ENCODE measurements at places on chromosomes 5 and 9.

DNA sequence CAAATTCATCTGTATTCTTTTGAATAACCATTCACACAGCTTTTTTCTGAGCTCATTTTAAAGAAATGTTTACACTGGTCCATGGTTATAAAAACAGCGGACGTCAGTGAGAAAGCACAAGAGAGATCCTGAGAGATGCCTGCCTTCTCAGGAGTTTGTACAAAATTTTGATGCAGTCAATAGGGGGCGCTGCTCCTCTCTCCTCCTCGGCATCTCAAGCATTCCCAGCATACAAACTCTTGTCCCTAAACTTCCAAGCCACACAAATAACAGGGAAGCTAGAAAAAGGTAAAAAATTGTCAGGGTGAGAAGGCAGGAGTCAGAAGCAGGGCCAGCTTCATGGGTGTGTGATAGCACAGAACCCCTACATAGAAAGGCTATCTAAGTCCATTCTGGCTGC is 11.2 kb upstream of the CCDC152 start:
- no peak for DNase-seq

- DNase-seq, result no peak
These were observed 62.3 kb downstream of the ST8SIA4 start for GRCh38 chr5:100840789-100841188.

- DNase-seq, result no peak
These were observed 160.6 kb downstream of the IZUMO3 start for GRCh38 chr9:24385077-24385476.

DNA sequence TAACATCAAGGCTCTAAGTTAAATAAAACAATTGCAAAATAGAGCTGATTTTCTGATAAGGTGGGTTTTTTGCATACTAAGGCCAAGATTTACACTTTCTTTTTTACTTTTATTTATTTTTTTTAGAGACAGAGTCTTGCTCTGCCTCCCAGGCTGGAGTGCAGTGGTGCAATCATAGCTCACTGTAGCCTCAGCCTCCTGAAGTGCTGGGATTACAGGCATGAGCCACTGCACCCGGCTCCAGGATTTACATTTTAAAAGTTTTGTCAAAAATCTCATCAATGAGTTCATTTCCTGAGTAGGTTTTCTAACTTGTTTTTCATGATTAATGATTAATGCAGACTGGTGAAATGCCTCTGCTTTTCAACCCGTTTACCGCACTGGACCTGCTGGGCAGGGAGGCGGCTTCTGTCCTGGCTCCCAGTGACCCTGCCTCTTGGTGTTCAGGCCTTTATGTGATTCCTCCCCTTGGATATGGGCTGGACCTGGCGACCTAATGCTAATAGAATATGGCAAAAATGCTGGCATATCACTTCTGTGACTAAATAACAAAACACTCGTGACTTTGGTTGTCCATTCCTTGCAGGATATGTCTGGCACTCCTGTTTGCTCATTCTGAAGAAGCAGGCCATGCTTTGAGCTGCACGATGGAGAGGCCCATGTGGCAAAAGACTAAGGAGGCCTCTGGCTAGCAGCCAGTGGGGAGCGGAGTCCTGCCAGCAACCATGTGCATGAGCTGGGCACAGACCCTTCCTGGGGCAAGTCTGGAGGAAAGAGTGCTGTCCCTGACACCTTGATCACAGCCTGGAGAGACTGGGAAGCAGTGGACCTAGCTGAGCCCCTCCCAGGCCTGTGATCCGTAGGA is 72.2 kb upstream of the PTCH1 start:
- DNase-seq, result no peak

- DNase-seq, result no peak
These were observed 12.6 kb downstream of the LMX1B start for GRCh38 chr9:126626127-126626925.

All from T-helper 2 cell (primary cell).